NCI-H345 (cell line): ENCODE measurements at places on chromosomes 1 and 21.

- no peak for DNase-seq
These were observed 131.6 kb upstream of the POU3F1 start for GRCh38 chr1:38178216-38178615.

DNA sequence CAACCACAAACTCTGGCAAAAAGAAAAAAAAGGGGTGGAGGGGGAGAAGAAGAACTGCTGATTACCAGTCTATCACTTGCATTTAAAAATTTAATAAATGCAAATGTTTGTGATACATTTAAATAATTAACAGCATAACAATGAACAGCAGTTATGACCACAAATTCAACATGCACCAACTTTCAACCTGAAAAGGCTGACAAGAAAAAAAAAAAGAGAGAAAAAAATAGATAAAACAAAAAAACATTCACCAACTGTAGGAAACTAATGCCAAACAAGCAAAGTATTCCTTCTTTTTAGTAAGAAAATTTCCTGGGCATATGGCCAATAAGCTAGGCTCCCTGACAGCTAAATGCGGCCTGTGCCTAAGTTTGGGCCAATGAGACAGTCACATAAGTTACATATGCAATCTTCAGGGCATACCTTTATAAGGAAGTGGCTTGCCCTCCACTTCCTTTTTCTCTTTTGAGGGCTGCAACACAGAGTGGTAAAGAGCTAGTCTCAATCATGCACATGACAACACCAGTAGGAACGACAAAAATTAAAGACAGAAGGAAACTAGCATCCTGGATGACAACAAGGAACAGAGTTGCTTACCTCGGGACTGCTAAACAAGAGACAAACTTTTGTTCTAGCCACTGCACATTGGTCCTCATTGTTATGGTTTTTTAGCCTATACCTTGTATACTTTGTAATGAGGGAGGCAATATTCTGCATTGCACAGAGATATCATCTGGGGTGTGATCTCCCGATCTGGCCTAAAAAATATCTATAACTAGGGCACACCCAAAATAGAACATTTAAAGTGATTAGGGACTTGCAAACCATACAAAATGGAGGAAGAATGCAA, 24.2 kb upstream of the PHTF1 start:
- no peak for DNase-seq

DNA sequence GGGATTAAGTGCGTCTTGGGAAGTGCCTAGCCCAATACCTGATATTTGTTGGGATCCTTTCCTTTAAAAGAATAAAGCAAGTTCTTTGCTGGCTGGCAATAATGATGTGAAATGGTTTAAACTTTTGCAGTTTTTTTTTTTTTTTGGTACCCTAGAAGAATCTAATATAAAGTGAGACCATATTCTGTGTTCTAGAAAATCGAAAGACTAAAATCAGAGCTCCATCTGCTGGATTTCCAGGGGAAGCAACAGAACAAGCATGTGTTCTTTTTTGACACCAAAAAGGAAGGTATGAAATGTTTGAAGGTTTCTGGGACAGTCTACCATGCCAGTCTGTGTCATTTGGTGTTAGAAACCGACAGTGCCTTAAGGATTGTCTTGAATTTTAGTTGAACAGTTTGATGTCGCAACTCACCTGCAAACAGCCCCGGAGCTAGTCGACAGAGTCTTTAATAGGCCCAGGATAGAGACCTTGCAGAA, 6.4 kb downstream of the UTP11 start:
- no peak for DNase-seq

- no peak for DNase-seq
These were observed 1.6 kb downstream of the RPF1 start for GRCh38 chr1:84480650-84481049.

- no peak for DNase-seq
These were observed 51.1 kb downstream of the HSF2BP start for GRCh38 chr21:43608225-43608624.

GRCh38 chr1:244204004-244204403, 152.9 kb downstream of the ZBTB18 start:
- DNase-seq = no peak

- no peak for DNase-seq
These were observed 13.0 kb upstream of the LTN1 start for GRCh38 chr21:29005696-29006095.

GRCh38 chr1:181135815-181136737, 47.6 kb downstream of the IER5 start:
- no peak for DNase-seq

DNA sequence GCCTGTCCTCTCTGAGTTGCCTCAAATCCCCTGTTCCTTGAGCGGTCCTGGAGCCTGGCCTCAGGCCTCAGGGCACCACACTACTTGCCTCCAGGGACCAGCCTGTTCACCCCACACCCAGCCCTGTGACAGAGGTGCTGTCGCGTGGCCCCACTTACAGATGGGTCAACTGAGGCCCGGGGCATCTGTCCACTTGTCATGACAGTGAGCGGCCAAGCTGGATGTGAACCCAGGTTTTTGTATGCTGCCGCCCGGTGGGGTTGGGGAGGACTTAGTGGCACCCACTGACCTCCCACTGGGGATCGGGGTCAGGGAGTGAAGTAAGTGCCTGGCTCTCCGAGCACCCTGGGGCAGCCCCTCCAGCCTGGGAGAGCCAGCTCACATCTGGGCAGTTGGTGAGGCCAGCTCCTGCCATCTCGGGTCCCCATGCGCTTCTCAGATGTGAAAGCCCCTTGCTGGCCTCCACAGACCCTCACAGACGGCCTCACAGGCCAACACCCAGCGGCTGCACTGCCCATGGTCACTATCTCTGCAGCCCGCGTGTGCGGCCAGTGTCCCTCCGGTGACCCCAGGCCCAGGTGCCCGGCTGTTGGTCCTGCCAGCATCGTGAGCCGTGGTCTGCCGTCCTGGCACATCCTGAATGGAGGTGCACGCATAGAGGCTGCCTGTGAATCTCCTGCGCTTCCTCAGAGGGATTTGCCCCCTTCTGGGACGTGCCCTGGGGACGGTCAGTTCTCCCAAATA, 9.3 kb upstream of the FAAP20 start:
- no peak for DNase-seq

DNA sequence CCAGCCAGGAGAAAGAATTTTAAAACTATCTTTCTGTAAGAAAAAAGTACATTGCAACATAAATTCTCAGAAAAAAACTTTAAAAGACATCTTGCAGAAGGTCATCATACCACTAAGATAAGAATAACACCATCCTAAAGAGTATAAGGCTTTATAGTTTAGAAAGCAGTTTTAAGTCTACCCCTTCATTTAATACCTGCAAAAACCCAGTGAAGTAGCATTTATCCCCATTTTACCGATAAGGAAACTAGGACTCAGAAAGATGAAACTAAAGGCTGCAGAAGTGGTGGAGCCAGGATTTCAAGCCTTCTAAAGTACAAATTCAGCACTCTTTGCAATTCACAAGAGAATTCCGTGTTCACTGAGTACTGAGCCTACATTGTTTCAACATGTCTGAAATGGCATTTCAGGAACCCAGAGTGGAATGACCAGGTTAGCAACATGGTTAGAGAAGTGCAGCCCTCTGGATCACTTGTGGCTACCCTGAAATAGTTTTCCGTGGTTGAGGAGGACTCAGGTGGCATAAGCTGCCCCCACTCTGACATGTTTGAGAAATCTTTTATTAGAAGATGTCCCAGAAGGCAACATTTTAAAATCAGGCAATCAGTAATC, 6.7 kb downstream of the MYCL start:
- DNase-seq = no peak

DNA sequence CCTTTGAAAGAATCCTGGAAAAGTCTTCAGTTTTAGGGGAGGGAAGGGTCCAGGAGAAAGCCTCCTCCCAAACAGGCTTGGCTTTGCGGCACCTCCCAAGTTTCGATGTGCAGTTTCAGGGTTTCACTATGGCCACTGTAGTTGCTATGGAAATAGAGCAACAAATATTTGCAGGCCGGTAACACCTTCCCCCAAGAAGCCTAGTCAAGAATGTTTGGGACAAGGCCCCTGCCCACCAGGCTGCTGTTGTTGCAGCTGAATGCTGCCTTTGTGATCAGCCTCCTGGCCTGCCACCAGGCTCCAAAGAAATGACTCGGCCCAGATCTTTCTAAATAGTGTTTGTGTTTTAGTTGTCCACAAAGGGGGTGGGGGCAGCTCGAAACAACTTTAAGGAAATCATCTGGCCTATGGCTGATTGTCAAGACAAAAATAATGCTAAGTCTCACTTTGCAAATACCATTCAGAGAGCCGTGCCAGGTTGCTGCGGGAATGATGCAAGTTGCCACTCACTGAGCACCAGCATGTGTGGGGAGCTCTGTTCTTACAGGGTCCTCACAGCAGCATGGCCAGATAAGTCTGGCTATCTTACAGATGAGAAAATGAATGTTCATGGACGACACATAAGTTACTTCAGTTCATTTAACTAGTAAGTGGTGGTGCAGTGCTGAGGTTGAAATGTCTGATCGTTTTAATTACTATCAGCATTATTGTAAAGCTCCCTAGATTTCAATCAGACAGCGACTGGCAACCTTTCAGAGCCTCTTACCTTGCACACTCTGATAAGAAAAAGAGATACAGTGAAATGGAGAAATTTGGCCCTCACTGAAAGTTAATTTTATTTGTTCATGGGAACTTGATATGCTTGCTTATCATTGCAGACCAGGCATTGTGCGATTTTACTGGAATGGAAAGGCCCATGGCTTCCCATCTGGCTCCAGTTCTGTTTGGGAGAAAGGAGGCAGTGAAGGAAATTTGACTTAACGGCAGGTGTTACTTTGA, 91.2 kb upstream of the JUN start:
- DNase-seq = peak; percentile 93

DNA sequence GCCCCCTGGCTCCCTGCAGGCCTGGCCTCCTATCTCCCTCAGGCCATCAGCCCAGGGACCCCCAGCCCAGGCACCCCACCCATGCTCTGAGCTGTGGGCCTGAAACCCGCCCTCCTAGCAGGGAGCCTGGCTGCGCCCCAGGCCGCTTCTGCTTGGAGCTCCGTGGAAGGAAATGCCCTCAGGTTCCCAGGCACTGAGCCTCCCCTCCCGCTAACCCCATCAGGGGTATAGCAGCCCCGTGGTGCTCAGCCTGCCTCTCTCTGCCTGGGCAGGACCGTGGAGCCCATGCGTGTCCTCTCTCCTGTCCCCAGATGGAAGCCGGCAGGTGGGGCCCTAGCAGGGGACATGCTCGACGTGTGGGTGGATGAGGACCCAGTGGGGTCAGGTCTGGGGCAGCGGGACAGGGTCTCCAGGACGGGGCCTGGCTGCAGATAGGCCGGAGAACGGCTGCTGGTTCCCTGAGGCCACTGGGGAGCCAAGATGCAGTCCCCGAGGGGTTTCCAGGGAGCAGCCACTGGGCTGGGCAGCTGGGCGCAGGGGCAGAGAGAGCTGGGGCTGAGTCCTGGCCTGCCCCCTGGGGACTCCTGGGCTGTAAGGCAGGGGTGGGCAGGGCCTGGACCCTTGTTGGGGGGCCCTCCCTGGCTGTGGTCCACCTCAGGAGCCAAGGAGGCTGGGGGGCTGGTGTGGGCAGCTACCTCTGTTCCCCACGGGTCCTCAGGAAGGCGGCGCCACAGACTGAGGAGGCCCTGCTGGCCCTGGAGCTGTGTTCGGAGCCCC, 75.5 kb downstream of the MORN1 start:
- DNase-seq = no peak

- no peak for DNase-seq
These were observed 9.2 kb downstream of the THBS3 start for GRCh38 chr1:155198547-155198906.

DNA sequence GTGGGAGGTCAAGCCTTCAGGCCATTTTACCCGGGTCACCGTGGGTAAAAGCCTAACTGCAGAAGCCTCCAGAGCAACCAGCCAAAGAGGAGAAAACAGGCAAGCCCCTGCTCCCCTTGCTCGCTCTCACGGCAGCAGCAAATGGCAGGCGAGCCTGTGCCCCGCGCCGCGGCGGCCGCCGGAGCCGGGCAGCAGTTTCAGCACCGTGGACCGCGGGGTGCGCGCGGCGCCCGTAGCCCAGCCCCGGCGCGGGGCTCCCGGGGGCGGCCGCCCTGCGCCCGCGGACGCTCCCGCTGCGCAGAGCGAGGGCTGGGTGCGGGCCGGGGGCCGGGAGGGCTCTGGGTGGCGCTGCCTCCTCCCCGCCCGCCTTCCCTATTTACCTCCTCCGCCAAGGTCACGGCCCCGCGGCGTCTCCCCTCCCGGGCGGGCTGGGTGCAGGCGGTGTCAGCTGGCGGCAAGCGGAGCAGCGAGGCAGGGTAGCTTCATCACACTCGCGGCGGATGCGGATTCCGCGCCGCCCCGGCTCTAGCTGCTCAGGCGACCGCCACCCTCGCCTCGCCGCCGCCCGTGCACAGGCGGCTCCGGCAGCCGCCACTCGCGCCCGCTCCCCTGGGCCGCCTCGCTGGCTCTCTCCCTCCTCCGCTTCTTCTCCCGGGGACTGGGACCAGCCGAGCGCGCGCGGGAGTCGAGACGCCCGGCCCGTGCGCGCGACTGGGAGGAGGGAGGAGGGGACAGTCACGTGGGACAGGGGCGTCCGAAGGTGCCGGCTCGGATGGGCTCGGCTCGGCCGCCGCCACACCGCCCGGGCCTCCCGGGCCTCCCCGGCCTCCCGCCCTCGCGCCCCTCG, at the start of gene RGS7:
TSS of gene RGS7 (minus strand) at position 687 of the 847 bp plus-strand sequence.
- peak; percentile 81 for DNase-seq

DNA sequence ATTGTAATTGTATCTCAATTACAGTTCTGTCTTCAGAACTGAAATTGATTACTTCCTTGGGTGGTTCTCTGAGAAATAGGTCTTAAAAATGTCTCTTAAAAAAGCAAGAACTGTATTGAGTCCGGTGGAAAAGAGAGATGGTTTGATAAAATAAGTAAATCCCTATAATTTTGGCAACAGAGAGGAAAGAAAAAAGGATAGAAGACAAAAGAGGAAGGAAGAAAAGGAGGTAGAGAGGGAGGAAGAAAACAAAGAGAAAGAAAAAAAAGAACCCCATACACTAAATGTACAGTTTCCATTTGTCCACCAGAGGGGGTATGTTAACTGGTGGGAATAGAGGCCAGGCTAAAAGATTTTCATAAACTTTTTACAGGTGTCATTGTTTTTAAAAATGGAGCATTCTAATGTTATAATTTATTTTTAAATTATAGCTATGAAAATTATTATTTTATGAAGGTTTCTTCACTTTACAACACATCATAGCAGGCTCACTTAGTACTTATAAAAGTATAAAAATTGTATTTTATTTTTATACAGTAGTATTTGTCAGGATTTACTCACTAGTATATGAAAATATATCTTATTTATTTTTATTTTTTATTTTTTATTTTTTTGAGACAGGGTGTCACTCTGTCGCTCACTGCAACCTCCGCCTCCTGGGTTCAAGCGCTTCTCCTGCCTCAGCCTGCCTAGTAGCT, 2.1 kb upstream of the UBE2T start:
- DNase-seq = peak; percentile 67

GRCh38 chr1:221740993-221741702, 741 bp downstream of the DUSP10 start:
- peak; percentile 34 for DNase-seq

GRCh38 chr1:86704972-86705664, 742 bp downstream of the SH3GLB1 start:
- DNase-seq = peak; percentile 41

GRCh38 chr1:92851729-92852128, 19.9 kb downstream of the RPL5 start:
- peak; percentile 33 for DNase-seq
